Activated T-cell treated with anti-CD3 and anti-CD28 coated beads, Interleukin-2, amount 50 U/mL, for 72 hours (primary cell): ENCODE measurements at places on chromosomes 6 and 20.

GRCh38 chr6:84515067-84515466 lies 249.3 kb downstream of the TBX18 start:
- no peak for DNase-seq

GRCh38 chr6:138227316-138227781 lies 9.1 kb upstream of the PBOV1 start:
- DNase-seq = no peak

DNA sequence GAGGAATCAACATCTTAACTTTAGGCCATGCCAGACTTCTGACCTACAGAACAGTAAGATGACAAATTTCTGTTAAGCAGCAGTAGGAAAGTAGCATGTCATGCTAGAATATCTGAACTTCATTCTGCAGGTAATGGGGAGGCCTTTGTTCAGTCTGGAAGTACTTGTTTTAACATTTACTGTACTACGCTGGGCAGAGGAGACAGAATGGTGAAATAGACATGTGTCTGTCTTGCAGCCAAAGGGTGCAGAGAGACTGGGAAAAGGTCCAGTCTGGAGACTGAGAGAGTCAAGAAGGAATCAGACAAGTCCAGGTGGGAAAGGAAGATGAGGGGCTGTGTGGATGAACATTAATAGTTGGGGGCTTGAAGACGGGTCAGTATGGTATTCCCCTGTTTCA lies 17.5 kb upstream of the ZBTB2 start:
- DNase-seq = no peak

- no peak for DNase-seq
Measured at GRCh38 chr6:149109397-149110070, 208.0 kb upstream of the TAB2 start.

- DNase-seq = no peak
Measured at GRCh38 chr6:17497535-17498095, 102.5 kb upstream of the FAM8A1 start.

DNA sequence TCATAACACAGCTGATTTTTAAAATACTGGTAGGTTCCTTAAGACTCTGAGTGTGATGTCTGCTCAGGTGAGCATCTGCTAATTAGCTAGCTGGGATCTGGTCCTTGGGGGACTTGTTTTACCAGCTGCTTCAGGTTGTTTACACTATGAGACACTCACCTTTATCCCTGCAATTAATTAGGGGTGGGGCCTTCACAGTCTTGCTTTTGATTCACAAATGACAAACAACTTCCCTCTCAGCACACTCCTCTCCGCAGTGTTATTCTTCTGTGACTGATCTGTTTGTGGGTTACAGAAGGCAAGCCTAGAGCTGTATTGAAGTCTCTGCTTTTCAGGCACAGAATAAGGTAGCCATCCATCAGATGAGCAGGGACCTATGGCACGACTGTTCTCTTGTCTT lies 62.0 kb upstream of the CD83 start:
- DNase-seq = no peak

DNA sequence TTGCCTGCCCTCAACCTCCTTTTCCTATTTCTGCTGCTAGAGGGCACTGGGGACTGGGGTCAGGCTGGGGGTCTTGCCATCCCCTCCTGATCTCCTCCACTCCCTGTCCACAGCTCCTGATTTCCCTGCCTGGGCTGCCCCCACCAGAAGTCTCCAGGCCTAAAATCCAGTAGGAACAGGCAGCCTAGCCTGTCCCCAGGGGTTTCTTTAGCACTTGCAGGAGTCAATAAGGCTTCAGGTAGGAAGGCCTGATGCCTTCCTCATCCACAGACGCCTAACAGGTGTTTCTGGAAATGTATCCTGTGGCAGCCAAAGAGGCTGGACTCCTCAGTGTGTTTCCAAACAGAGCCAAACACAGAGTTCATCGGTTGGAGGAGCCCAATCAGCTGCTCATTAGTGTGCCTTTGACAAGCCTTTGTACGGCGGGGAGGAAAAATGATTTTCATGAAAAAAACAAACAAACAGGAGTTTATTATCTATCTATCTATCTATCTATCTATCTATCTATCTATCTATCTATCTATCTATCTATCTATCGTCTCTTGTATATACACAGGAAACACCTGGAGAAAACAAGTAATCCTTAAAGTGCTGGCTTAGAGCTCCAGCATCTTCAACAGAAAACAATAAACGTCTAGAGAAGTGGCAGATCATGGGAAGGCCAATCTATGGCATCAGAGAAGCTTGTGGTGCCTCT lies 3.7 kb upstream of the RAET1E start:
- no peak for DNase-seq

DNA sequence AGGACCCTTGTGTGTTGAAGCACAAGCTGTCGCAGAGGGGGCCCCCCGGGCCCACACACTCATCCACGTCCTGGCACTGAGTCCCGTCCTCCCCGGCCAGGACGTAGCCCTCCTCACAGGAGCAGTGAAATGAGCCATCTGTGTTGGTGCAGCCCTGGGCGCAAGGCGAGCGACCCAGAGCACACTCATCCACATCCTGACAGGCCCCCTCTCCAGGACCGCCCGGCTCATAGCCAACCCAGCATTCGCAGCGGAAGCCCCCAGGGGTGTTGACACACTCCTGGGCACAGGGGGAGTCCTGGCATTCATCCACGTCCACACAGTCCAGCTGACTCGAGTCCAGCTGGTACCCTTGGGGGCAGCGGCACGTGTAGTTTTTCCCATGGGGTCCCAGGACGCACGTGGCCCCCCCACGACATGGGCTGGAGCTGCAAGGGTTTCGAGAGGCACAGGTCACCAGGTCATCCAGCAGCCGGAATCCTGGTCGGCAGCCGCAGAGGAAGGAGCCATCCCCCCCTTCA lies 1.2 kb downstream of the CD93 start:
- DNase-seq = no peak

DNA sequence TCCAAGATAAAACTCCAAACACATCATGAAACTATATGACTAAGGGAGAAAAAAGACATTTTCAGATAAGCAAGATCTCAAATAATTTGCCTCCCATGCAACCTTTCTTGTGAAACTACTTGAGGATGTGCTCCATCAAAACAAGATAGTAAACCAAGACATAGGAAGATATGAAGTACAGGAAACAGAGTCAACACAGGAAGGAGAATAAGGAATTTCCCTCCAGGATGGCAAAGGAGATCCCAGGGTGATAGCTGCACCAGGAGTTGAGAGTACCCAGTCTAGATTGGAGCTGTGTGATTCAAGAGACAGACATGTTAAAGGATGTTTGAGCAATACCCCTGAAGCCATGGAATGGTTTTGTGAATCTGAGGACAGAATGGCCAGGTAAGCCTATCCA lies 15.3 kb downstream of the IL17A start:
- no peak for DNase-seq

- DNase-seq = no peak
Measured at GRCh38 chr20:16607364-16608276, 34.4 kb upstream of the KIF16B start.
